ENCODE measurements at places on chromosomes 1 and 21. TPM values are rescaled to one million over a fixed set of nuclear protein-coding genes. Genes with fewer than 3 reads are reported as not detected.

DNA sequence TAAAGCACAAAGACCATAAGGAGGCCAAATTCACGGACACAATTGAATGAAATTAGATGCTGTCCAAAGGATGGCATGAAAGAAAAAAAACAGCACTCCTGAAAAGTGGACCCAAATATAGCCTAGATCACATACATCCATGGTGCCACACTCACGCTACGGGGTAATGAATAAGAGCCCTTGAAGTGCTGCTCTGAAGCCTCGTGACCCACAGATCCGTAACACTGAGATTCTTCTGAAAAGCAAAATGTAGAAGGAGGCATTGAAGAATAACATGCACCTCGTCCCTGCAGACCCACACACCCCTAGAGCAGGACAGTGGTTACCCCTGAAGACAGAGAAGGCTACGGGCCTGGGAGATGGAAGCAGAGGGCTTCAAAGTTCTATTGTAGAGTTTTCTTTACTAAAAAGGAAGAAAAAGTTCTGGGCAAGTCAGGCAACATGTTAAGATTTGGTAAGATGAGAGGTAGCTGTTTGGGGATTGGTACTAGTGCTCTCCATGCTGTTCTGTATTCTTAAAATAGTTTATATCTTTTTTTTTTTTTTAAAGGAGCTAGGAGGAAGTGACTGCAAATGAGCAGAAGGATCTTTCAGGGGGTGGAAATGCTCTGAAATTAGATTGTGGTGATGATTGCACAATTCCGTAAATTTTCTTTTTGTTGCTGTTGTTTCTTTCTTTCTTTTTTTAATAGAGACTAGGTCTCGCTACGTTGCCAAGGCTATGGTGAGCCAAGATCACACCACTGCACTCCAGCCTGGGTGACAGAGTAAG, 4.1 kb upstream of the ITGB2 start:
- DNase-seq, result no peak

TNFSF18 gene
- 0.13 TPM for polyA plus RNA-seq

DNA sequence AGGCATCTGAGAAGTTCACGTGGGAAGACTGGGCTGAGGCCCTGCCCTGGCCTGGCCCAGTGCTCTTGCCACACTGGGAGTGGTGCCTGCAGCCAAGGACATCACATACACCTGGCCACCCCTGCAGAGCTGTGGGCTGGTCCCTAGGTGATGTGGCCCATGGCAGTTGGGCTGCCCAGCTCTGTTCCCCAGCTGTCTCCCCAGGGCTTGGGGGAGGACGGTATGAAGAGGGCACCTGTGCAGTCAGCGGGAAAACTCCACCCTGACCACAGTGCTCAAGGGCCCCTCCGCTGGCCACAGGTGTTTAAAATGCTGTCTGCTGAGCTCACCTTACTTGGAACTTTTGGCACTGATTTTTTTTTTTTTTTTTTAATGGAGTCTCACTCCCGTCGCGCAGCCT, 120.4 kb upstream of the SLC25A33 start:
- DNase-seq, result no peak

OR2T29 gene
- not detected for polyA plus RNA-seq

GRCh38 chr1:232982238-232982944, 32.0 kb downstream of the NTPCR start:
- DNase-seq, result no peak
